CD4-positive, alpha-beta T cell treated with Interleukin-17A for 1 hour (primary cell): ENCODE measurements at places on chromosomes 13 and 19.

DNA sequence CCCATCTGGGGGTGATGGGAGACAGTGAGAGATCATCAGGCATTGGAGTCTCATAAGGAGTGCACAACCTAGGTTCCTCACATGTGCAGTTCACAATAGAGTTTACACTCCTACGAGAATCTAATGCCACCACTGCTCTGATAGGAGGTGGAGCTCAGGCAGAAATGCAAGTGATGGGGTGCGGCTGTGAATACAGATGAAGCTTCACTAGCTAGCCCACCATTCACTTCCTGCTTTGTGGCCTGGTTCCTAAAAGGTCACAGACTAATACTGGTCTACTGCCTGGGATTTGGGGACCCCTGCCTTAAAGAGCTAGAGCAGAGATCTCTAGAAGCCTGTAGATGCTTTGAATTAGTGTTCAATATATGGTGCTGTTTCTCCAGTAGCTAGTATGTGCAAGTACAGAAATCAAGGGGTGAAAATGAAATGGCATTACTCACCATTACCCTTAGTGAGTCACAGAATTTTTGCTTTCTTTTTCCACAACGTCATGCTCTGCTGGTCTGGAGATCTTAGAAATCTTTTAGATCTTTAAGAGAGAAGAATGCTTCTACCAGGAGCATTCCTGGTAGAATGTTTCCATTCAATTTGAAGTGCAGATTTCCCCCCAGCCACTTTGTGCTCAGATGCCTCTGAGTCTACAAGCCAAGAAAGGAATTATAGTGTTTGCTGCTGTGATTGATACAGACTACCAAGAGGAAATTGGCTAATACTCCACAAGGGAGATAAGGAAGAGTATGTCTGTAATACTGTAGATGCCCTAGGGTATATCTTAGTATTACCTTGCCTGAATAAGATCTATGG is 2301.2 kb downstream of the PCDH9 start:
- DNase-seq: no peak

DNA sequence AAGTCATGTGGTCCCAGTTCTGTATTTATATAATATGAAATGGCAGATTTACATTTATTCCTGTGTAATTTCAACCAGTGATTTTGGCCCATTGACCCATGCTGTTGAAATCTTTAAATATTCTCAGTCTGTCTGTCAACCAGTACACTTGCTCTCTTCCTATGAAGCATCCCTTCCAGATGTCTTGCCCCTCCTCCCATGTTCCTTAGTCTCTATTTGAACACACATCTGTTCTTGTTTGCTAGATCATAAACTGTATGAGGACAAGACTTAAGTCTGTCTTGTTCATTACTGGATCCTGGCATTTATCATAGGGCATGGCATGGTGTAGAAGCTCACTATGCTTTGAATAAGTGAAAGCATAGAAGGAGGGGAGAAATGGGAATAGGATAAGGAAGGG is 34.9 kb downstream of the STARD13 start:
- DNase-seq: no peak

- DNase-seq: no peak
Measured at GRCh38 chr13:37910790-37911189, 41.2 kb upstream of the TRPC4 start.

GRCh38 chr19:1935484-1936208 is 5.3 kb upstream of the CSNK1G2 start:
- peak; percentile 46 for DNase-seq

GRCh38 chr13:80841414-80841813 is 500.5 kb upstream of the SPRY2 start:
- no peak for DNase-seq

- no peak for DNase-seq
Measured at GRCh38 chr13:98422046-98422445, 154.9 kb downstream of the STK24 start.

DNA sequence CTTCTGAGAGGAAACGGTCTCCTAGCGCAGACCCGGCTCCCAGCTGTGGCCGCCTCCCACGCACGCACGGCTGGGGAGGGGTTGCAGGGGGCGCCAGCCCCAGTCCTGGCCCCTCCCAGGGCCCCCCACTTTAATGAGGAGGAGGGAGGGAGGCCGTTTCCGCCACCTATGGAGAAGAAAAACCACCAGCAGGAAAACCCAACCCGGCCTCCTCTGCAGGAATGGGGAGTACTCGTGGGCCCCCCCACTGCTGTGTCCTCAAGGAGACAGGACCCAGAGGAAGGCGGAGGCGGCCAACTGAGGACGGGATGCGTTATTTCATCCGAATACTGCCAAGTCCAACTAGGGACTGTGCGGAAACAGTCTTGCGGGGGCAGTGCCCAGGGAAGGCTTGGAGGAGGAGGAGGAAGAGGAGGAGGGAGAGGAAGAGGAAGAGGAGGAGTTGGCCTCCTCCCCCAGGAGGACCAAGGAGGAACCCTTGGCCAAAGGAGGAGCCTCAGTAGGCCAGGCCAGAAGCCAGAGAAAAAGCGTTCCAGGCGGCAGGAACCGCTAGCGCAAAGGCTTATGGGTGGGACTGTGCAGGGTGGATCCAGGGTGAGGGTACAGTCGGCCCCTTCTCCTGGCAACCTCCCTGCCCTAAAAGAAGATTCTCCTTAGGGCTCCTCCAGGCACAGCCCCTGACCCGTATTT is 3.9 kb upstream of the SSBP4 start:
- no peak for DNase-seq

- DNase-seq: no peak
Measured at GRCh38 chr13:72986197-72986596, 72.6 kb upstream of the KLF5 start.

DNA sequence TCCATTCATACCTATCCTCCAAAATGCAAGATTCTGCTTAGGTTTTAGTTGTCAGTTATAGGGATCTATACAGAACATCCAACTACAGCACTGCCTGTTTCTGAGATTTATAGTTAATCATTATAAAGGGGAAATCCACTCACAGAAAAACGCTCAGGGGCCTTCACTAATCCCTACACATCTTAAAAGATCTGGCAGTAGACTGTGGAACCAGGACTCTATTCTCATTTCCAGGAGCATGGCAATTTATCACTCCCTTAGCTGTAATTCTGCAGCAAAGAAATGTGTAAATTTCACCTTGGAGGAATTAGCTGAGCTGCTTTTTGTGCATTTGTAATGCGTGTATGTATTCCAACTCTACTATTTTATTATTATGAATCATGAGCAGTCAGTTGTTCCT is 1128.1 kb upstream of the PRR20A start:
- DNase-seq: no peak
